ENCODE measurements at places on chromosomes 4 and X.

DNA sequence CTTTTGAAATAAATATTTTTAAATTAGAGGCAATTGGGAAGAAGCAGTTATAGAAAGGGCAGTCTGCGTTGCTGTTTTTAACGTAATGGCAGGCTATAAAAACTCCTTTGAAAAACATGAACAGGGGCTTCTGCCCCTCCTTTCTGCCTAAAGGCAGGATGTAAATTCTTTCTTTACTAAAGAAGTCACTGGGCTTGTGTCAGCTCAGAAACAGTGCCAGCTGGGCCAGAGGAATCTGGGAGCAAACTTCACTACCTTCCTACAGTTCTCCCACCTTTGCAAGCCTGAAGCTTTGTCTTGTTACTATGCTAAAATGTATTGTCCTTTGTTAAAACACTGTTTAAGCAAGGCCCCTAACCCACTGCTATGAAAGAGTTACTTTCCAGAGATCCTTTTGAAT lies 1664.8 kb downstream of the RPA4 start:
- DNase-seq: no peak

DNA sequence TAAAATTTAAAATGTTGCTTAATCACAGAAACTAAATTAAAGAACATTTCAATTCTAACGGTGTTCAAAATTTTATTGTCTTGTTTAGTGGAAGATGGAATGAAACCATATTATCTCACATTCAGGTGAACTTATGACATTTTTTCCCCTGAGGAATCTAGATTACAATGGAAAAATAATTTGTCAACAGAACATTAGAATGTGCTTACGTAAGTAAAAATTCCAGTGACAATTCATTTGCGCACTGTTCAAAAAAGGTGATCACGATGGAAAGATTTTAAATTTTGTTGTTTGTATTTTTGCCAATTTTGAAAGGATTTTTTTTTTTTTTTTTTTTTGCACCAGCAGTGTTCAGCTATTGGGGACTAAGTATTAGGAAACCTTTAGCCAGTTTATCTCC lies 23.3 kb upstream of the SORBS2 start:
- DNase-seq: no peak

DNA sequence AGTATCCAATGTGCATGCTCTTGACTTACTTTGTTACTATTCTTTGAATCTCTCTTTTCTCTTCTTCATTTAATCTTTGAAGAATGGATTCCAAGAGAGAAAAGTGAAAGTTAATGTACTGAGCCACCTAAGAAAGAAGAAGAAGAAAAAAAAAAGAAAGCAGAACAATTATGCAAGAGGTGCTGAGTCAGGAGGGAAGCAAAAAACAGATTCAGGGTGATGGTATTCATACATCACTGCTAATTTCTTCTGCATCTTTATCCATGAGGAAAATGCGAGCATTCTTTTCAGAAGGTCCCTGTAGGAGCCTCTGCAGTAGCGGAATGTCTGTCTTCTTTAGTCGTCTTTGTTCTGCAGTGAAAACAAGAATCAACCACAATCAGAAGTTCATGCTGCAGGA lies 43.9 kb downstream of the RASSF6 start:
- peak; percentile 73 for DNase-seq

DNA sequence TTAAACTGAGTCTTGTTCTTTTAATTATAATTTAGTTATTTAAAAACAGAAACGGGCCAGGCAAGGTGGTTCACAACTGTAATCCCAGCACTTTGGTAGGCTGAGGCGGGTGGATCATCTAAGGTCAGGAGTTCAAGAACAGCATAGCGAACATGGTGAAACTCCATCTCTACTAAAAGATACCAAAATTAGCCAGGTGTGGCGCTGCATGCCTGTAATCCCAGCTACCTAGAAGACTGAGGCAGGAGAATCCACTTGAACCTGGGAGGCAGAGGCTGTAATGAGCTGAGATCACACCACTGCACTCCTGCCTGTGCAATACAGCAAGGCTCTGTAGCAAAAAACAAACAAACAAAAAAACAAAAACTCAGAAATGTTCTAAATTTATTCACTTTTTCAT lies 852.9 kb downstream of the TECRL start:
- DNase-seq: no peak
